ENCODE measurements at places on chromosomes 3 and 15.

- DNase-seq: no peak
Observed at GRCh38 chr3:196082619-196082971, 705 bp upstream of the TFRC start.

DNA sequence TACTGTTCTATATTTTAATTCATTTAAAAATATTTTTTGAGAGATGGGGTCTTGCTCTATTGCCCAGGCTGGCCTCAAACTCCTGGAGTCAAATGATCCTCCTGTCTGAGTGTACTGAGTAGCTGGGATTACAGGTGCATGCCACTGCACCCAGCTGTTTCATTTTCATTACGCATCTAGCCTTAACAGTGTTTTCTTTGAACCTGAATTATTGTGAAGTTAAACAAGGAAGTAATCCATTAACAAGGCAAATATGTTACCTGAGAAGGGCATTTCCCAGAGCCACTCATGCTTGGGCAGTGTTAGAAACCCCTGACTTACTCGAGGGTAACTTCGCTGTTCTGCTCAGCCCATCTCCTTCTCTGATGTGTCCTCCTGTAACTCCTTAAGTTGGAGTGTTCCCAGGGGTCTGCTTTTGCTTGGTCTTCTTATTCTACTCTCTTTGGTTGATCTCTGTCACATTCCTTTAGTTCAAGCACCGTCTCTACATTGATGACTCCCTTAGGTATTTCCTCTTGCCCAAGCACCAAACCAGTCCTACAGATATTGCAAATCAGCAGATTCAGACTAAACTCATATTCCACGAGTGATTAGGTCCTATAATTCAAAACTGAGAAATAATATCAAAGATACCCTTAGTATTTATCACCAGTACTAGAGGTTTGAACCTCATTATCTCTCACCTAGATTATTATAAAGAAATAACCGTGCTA is 107.9 kb downstream of the STAC start:
- DNase-seq: no peak

GRCh38 chr3:37905987-37906674 is 44.5 kb downstream of the CTDSPL start:
- DNase-seq: no peak

DNA sequence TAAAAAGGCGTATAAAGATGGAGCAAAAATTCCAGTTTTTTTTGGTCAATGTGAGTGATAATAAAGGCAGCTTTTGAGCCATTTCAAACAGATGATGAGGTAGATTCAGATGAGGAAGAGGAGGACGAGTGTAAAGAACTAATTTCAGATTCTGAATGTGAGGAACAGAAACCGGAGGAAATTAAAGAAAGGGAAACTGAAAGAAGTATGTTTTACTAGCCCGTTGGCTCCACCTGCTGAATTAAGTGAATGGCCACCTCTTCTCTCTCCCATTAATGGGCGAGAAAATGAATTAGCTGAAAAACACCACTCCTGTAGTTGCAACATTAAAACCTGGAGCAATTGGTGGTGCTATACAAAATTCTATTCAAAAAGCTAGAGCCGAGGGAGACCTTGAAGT is 55.4 kb downstream of the CYP19A1 start:
- DNase-seq: no peak

DNA sequence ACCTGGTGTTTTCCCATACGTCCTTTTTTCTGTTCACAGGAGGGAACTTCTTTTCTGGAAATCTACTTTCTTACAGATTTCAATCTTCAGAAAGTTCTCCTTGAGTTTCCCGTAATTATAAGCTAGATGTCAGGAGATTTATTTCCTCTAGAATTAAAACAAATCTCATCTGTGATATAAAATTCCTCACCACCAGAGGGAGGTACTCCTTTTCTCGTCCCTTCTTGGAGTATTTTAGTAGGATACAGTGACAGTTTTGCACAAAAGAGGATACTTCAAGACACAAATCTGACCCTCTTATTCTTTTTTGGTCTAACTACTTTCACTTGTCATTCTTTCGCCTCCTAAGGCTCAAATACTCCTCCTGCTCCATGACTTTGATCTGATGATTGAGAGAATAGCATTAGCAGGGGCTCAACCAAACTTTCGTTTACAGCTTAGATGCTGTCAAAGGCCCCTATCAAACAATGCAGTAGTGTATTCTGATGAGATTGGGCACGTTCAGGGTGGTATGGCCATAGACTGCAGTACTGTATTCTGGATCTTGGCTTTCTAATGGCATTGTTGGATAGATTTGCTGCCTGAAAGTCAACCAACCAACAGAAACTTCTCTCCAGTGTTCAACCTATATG is 38.0 kb downstream of the TMEM41A start:
- no peak for DNase-seq

GRCh38 chr3:122258757-122259371 is 66.2 kb upstream of the CSTA start:
- no peak for DNase-seq

DNA sequence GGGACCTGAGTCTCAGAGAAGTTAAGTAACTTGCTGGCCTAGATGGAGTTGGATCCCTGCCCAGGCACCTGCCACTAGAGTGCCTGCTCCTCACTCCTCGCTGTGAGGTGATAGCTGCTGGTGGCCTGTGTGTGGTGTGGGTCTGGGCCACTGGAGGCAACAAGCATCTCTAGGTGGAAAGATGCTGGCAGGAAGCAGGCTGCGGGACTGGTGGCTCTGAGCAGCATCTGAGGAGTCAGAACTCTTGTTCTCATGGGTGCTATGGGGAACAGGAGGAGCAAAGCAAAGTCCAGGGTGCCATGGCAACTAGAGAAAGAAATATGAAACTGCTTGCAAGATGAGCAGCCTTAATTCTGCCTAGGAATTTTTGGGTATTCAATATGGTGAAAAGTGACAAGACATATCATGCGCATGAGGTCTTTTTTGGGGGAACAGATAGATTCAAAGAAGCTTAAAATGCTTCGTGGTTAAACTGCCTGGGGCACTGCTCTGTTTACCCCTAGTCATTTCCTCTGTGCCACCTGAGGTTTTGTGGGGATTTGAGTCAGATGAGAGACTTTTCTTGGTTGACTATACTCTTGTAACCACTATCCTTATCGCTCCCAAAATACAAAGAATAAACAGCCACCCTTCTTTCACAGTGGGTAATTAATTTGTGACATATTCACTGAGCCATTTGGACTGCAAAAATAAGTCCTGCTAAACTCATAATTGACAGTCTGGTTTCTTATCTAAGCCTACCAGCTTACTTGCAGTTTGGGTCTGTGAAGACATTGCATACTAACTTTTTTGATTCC is 50.3 kb downstream of the MED12L start:
- no peak for DNase-seq

GRCh38 chr3:141269961-141270360 is 38.3 kb downstream of the PXYLP1 start:
- no peak for DNase-seq

DNA sequence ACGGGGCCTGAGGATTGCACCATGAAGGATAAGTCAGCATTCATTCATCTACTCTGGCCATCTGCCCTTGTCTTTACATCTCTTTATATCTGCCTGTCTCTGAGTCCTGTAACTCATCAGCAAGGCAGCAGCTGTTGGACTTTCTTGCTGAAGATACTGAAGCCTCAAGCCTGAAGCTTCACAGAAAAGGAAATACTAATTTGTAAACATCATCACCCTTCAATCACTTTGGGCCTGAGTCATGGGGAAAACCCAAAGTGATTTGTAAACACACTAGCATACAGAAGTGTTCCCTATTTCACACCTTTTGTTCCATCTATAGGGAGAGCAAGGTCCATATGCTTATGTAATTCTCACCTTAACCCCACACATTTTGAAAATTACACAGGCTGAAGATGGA is 928.2 kb downstream of the EPHA3 start:
- no peak for DNase-seq

GRCh38 chr3:45776611-45777010 is 19.7 kb downstream of the SLC6A20 start:
- DNase-seq: no peak

DNA sequence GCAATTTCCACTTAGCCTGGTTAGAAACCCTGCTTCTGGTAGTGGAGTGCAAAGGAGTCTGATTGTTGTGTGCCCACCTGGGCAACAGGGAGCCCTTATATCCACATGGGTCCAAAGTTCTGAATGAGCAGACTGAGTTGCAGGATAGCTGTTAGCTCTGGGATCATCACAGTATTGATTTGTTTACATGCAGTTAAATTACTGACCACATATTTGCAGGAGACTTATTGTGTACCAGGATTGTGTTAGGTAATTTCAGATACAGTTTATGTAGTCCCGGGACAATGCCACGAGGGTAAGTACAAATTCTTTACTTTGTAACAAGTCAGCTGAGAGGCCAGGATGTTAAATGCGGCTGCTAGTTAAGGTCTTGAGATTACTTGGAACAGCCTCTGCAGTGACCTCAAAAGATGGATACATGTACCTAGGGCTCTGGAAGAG is 18.8 kb downstream of the ARHGEF26 start:
- DNase-seq: no peak

- DNase-seq: no peak
Observed at GRCh38 chr3:106167728-106168127, 298.9 kb upstream of the CBLB start.

DNA sequence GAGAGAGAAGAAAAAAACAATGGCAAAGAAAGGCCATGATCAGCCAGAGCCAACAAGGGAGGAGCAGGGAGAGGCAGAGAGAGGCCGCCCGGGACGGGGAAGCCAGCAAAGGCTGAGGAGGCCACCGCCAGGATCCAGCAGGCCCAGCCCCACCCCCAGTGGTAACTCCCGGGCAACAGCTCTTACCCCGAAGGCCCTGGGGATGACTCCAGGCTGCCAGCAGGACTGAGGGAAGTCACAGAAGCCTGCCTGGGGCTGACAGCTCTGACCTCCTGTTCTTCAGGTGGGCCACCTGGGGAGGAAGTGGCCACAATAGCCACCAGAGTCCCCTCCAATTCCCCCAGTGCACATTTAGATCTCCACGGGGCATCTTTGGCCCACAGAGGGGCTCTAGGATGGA is 184.3 kb upstream of the LINGO1 start:
- no peak for DNase-seq

GRCh38 chr3:1805331-1805730 is 293.3 kb upstream of the CNTN4 start:
- DNase-seq: no peak

DNA sequence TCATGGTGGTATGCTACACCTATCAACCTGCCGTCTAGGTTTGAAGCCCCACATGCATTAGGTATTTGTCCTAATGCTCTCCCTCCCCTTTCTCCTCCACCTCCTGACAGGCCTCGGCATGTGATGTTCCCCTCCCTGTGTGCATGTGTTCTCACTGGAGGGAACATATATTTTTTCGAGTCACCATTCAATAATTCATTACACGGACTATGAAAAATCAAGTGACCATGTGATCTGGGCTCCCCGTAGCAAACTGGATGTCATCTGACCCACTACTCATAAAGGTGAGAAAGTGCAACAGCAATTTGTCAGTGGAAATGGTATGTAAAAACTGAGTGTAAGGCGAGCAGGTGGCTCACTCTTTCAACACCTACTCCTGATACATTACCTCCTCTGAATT is 224.3 kb upstream of the RASGRP1 start:
- no peak for DNase-seq

DNA sequence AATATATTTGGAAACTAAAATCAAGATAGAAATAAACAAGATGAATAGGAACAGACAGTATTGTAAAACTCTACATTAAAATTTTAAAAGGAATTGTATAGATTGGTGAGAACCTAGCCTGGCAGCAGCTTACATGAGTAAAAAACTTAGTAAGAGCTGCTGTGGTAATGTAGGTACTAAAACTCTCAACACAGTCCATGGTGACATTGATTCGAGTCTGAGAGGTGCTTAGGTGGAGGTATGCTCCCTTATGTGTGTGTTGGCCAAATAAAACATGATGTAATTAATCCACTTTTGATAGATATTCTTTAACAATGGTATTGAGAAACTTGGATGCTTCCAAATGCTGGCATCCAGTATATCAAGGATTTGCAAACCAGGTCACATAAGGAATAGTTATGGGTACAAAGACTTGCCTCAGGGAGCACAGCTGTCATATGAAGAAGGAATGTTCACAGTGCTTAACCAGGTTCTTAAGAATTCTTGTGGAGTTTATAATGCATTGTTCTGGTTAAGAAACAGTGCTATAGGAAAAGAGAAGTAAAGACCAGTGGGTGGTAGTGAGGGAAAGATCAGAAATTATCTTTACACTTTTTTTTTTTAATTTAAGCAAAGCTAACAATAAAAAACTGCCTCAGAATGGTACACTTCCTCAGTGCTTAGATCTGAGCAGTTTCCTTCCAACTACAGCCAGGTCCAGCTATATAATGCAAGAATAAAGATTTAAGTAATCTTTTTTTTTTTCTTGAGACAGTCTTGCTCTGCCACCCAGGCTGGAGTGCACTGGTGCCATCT is 24.6 kb upstream of the IL20RB start:
- DNase-seq: no peak

DNA sequence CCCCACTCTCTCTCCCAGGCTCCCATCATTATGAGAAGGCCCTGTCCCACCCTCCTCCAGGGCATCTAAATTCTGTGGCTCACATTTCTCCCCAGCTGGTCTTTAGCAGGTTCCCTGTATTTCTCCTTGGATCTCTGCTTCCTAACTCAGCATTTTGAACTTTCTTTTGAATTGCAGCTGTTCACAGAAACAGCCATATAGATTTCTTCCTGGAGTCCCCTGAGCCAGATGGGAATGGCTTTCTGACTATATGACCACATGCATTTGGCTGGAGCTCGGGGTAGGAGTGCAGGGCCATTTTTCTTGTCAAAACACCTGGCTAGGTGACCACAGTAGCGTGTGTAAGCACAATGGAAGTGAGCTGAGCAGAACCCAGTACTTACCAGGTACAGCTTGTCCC is 22.0 kb downstream of the RBP2 start:
- no peak for DNase-seq

DNA sequence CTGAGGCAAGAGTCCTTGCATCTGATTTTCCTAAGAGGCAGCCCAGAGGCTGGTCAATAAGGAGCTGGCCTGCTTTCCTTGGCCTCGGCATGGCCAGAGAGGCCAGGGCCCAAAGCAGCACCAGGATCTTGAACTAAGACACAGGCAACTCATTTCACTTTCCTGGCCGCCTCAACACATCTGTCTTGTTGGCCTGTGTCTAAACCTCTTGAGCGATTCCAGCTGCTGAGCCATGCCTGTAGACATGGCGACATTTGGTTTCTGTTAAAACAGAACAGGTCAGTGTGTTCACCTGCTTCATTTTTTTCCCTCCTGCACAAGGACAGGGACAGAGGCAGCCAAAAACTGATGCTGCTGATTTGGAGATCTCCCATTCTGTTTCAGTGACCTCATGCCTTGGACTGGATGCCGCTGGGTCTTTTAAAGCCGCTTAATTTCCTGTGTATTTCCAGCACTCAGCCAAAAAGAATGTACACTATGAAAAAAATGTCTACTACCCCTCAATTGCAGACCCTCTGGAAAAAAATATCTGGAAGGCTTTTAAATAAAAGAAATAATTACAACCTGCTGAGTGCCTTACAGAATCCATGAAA is 266.6 kb upstream of the ICE2 start:
- DNase-seq: no peak
